Fibroblast of skin of scalp (primary cell): ENCODE measurements at places on chromosomes 5 and 9.
A peak's percentile ranks its signal among the peaks of the same experiment; 100 is the strongest.

DNA sequence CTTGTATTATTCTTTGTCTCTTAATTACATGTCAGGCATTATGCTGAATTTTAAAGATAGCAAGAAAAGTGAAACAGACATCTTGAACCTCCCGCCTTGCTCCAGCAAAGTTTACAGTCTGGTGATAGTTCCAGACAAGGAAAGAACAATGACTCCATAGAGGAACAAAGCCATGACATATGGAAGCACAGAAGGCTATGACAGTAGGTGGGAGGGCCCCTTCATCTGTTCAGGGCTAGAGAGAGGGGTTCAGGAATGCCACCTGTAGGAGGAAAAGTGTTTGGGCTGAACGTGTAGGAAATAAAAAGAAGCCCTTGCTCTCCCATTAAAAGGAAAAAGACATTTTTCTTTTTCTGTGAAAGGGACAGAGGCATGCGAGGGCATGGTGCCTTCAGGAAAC, 315.6 kb downstream of the TRIM32 start:
- no peak for DNase-seq

- no peak for DNase-seq
Measured at GRCh38 chr9:73853549-73853948, 643.6 kb upstream of the RORB start.

- DNase-seq: no peak
Measured at GRCh38 chr5:168372356-168372946, 81.0 kb downstream of the WWC1 start.

DNA sequence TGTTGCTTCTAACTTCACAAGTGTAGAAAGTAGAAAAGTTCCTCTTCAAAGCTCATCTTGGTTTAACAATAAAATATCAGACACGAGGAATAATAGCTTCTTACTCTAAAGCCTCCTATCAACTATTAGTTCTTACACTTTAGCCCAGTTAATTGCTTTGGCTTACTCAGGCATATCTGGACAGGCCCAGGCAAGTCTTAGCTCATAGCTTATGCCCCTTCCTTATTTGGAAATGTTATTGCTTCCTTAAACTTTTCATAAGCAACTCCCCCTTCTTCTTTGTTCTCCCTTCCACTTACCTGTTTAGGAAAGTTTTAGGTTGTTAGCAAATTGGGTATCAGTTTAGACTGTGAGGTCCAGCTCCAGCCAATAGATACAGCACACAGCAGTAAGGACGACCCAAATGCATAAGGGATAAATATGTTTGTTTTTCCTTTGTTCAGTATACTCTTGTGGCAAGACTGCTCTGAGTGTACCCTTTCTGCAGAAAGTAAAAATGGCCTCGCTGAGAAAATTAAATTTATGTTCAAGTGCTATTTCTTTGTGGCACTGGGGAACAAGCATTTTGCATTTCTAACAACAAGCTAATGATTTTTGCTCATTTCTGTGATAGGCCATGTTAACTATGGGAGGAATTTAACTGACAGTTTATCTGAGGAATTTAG, 162.1 kb downstream of the SMC2 start:
- DNase-seq: no peak

- peak; percentile 82 for DNase-seq
Measured at GRCh38 chr9:8365029-8365428, 565.5 kb upstream of the DMAC1 start.

DNA sequence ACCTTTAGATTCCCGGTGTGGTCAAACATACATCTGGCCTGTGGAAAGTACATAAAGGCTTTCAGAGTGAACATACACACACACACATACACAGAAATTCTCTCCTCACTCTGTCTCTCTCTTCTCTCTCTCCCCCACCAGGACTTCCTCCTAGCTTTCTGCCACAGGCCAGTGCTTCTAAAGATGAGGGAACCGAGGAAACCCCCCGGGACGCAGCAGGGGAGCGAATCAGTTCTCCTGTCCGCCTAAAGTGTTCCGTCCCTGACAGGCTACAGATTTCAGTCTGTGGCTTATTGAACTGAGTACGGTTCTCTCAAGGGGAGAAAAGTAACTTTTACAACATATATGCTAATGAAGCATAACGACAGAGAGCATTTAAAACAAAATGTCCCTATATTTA, 75.8 kb downstream of the MED27 start:
- DNase-seq: no peak

GRCh38 chr9:88803546-88804253, 187.6 kb upstream of the S1PR3 start:
- peak; percentile 54 for DNase-seq

DNA sequence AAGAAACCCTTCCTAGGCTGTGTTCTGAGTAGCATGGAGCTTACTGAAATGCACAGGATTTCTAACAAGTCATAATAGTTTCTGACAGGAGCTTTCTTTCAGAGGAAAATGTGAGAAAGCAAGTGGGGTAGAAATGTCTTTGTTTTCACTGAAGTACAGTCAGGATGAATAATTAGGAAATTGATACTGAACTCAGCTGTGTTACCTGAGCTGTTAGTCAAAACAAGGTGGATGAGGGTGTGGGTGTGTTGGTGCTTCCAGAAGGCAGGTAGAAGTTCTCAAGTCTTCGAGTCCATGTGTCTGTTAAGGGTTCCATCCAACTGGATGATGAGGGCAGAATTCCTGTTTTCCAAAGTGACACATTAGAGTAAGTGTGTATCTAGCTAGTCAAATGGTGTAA, 122.4 kb downstream of the BASP1 start:
- no peak for DNase-seq

- DNase-seq: no peak
Measured at GRCh38 chr9:128175102-128175563, 15.1 kb downstream of the BBLN start.

GRCh38 chr5:159826351-159827214, 89.7 kb upstream of the ADRA1B start:
- peak; percentile 29 for DNase-seq

GRCh38 chr9:123527981-123528380, 172.0 kb downstream of the CRB2 start:
- DNase-seq: no peak

DNA sequence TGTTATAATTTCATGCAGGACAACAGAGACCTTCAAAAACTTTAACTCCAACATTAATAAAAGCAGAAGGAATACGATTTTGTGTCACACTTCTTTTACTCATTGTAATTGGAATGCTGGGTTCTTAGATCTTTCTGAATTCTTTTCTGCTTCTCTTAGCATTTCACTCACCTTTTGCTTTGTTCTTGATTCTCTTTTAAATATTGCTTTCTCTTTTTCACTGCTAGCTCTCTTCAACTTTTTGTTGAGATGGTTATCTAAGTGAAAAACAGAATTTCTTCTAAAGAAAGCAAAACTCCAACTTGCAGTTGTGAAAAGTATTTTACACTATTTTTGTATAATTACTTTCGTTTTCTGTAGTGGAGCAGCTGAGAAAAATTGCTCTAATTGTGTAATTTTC, 212.6 kb upstream of the KIF2A start:
- DNase-seq: no peak

- DNase-seq: peak; percentile 92
Measured at GRCh38 chr9:98861781-98862504, 54.5 kb downstream of the GALNT12 start.

DNA sequence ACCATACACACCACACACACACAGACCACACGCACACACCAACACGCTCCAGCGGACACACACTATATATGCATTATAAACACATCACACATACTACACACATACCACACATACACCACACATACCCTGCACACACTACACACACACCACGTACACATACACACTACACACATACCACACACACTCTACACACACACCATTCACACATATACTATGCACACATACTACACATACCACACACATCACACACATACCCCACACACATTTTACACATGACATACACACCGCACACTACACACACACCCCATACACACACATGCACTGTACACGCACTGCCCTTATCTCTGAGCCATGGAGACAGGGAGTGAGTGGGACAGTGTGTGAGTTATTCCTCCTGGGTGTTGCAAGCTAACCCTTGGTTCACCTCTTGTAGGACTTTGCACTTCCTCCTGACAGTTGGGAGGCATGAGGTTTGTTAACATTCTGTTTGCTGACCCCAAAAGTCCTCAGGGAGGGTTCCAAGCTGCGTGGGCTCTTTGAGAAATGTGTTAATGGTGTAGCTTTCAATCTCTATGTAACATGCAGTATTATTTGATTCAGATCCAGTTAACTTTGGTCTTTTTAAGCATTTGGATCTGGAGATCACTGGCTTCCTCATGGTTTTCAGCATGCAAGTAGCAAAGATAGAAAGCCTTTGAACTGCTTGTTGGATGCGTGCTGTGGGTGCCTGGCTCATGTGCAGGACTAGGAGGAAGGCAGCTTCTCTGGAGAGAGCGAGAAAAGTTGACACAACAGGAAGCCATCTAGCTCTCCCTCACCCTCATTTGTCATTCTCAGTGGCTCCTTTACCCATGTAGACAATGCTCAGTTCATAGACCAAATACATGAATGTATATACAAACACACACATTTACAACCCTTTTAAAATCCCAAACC, 13.7 kb downstream of the IL31RA start:
- DNase-seq: no peak

DNA sequence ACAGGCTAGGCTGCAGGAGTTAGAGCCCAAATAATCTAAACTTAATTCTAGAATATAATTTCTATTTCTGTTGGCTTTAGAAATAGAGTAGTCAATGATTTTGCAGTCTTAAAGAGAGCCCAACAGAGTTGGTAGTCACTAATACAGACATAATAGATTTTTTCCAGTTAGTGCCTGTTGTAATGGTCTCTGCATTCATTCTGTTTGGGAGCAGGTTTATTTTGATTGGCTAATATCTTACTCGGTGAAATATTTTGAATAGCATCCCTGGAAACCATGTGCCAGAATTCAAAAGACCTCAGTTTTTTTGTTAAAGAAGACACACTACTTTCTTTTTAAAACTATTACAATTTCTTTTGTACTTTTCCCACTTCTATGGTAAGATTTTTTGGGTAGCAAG, 107.2 kb downstream of the RASGRF2 start:
- no peak for DNase-seq

DNA sequence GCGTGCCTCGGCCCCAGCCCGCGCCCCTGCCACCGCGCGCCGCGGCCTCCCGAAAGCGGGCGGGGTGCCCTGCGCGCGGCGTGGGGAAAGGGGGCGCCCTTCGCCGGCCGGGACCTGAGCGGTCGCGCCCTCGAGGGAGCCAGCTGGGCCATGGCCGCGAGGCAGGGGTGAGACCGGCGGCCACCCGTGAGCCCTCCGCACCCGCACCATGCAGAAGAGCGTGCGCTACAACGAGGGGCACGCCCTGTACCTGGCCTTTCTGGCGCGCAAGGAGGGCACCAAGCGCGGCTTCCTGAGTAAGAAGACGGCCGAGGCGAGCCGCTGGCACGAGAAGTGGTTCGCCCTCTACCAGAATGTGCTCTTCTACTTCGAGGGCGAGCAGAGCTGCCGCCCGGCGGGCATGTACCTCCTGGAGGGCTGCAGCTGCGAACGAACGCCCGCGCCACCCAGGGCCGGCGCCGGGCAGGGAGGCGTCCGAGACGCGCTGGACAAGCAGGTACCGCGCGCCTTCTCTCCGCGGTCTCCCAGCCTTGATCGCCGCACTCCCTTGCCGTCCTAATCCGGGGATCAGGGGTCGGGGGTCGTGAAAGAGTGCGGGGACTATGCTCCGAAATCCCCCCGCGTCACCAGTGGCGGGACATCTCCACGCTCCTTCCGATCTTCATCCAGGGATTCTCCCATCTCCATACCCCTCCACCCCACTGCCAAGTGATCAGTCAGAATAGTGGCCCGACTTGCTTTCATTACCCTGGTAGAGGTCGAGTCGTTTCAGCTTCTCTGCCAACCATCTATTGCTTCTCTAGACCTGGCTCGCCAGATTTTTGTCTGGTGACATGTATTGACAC, 590 bp downstream of the RASGRF2 start:
- no peak for DNase-seq

GRCh38 chr9:108913391-108913790, 20.5 kb downstream of the ELP1 start:
- DNase-seq: no peak

DNA sequence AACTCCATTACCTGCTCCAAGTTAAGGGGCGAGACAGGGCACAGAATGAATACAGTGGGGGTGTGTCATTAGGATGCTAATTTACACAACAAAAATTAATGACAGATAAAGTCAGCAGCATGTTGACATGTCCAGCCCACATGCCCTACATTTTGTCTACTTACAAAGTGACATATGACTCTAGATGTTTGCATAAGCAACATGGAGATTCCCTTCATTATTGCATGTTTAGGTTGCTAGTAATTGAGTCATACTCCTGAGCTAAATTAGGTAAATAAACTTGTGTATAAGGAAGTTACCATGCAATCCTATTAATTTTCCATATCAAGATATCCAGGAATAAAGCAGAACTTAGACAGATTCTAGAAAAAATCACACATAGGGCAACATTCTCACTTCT, 232.2 kb downstream of the PDE4D start:
- no peak for DNase-seq
